Activated CD8-positive, alpha-beta T cell treated with anti-CD3 and anti-CD28 coated beads, Interleukin-2, amount 10 ng/mL, durations not matched to agents 7 days and 5 days (primary cell): ENCODE measurements at places on chromosomes 5 and 9.

GRCh38 chr5:16544607-16545374 is 72.0 kb downstream of the RETREG1 start:
- H3K4me1 ChIP-seq: peaks cover 23% of the 10 kb centered on the region
- DNase-seq: no peak
- H3K27ac ChIP-seq: no peak overlapping the region
- H3K36me3 ChIP-seq: peaks cover 5% of the 10 kb centered on the region
- H3K4me3 ChIP-seq: no peak overlapping the region
- no peaks in the 10 kb centered on the region for H3K27me3 ChIP-seq

GRCh38 chr5:61450493-61451279 is 118.6 kb downstream of the ZSWIM6 start:
- no peak overlapping the region for H3K4me3 ChIP-seq
- H3K27me3 ChIP-seq: no peaks in the 10 kb centered on the region
- H3K27ac ChIP-seq: no peak overlapping the region
- no peak for DNase-seq
- no peaks in the 10 kb centered on the region for H3K36me3 ChIP-seq

DNA sequence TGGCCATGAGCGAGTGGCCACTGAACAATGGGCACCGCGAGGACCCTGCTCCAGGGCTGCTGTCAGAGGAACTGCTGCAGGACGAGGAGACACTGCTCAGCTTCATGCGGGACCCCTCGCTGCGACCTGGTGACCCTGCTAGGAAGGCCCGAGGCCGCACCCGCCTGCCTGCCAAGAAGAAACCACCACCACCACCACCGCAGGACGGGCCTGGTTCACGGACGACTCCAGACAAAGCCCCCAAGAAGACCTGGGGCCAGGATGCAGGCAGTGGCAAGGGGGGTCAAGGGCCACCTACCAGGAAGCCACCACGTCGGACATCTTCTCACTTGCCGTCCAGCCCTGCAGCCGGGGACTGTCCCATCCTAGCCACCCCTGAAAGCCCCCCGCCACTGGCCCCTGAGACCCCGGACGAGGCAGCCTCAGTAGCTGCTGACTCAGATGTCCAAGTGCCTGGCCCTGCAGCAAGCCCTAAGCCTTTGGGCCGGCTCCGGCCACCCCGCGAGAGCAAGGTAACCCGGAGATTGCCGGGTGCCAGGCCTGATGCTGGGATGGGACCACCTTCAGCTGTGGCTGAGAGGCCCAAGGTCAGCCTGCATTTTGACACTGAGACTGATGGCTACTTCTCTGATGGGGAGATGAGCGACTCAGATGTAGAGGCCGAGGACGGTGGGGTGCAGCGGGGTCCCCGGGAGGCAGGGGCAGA is 53.3 kb downstream of the JADE2 start:
- H3K27ac ChIP-seq: no peak overlapping the region
- no peak for DNase-seq
- no peaks in the 10 kb centered on the region for H3K27me3 ChIP-seq
- peaks cover 39% of the 10 kb centered on the region for H3K36me3 ChIP-seq
- peaks cover 3% of the 10 kb centered on the region for H3K4me1 ChIP-seq
- no peak overlapping the region for H3K4me3 ChIP-seq

DNA sequence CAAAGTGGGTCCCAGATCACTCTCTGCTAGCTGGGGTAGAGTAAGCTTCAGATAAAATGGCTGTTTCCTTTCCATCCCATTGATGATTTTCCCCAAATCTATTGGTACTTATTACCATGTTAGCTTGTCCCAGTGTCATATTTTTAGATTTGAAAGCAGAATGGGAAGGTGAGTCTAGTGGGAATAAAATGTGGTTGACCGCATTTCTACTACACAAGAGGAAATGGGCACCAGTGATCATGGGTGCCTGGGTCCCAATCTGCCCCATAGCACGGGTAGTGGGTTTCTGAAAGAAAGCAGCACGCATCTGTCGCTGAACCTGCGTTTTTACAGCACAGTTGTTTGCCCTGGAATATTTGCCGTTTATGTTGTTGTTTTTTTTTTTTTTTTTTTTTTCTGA is 20.1 kb downstream of the DAPK1 start:
- H3K4me3 ChIP-seq: no peak overlapping the region
- no peaks in the 10 kb centered on the region for H3K36me3 ChIP-seq
- no peak for DNase-seq
- no peaks in the 10 kb centered on the region for H3K4me1 ChIP-seq
- H3K27ac ChIP-seq: no peak overlapping the region

DNA sequence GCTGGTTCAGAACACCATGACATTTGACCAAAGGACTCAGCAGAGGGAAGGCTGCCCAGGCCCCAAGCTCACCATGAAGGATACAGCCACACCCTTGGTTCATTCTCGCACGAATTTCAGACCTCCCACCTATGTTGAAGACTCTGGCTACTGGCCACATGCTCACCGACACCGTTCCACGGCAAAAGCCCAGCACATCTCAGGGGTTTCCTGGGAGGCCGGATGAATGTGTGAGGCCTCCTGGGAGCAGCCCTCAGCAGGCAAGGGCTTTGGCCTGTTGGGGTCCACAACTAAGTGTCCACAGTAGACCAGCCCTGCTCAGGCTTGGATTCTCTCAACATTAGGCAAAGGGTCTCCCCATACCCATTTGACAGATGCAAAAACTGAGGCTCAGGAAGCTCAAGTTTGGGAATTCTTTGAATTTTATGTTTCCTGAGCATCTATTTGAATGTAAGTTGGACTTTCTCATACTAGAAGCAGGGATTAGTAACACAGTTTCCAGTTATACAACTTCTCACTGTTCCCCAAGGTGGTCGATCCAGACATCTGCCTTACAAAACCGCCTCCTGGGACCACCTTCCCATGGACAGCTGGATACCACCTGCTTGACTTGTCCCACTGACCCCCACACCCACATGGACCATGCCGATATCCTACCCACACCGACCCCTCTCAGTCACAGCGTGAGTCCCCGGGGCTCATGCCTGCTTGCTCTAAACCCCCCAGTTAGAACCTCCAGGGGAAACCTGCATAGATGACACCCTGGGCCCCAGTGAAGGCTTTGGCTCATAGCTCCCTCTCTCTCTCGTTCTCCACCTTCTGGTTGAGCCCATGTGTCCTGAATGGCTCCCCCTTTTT is 27.9 kb downstream of the CCT5 start:
- DNase-seq: no peak
- H3K27me3 ChIP-seq: peaks cover 16% of the 10 kb centered on the region
- H3K27ac ChIP-seq: no peak overlapping the region
